ENCODE measurements at places on chromosomes 2 and 18. TPM values are rescaled to one million over a fixed set of nuclear protein-coding genes. Genes with fewer than 3 reads are reported as not detected.

MTCL1 gene
- polyA plus RNA-seq = 33.1 TPM

EVX2 gene
- 0.05 TPM for polyA plus RNA-seq

PPP4R3B gene
- polyA plus RNA-seq = 80.3 TPM

EIF2AK3 gene
- polyA plus RNA-seq = 25.3 TPM

FLACC1 gene
- 2.7 TPM for polyA plus RNA-seq

GRCh38 chr2:157473581-157473980, 29.7 kb upstream of the CYTIP start:
- DNase-seq = no peak

DNA sequence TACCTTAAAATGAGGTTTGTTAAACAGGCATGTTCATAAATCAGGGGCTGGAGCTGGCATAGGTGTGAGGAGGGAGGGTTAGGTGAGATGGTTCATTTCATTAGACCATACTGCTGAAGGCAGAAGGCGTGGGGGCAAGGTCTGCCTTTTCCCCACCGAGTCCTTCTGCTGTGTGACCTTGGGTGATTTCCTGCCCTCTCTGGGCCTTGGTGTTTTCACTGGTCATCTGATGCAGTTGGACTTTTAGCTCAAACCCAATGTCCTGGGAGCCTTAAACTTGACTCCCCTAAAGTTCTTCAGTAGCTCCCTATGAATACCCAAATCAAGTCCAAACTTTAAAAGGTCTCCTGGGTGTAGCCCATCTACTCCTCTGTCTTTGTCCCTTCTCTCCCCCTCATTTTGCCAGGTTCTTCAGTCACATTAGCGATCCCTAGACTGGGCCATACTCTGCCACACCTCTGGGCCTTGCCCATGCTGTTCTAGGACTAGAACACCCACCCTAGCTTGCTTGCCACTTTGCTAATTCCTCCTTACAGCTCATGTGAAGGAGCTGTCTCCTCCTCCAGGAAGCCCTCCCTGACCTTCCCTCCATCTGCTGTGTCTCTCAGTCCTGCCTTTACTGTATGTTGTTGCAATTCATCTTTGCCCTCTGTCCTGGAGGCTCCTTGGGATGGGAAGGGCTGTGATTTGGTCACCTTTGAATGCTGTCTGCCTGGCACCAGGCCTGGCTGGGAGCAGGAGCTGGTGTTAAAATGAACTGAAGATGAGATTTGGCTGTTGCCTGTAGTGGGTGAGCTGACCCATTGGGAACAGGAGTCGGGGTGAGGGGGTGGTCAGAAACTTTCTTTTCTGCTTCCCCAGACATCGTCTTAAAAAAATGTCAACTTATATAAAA, 85.4 kb upstream of the HS6ST1 start:
- DNase-seq = no peak

DNA sequence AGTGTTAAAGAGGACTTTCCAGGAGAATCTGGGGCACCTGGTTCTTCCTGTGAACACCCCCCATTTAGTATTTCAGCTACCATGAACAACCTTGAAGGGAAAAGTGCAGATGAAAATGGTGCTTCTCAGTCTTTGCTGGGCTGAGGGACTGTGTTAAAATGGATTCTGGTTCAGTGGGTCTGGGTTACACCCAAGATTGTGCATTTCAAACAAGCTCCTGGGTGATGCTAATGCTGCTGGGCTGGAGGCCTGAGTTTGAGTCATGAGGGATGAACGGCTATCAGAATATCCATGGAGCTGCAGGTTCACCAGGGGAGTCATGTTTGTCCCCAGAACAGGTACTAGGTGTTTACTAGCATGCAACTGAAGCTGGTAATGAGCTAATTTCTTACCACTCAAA, 24.0 kb downstream of the MRPL44 start:
- DNase-seq = no peak

DNA sequence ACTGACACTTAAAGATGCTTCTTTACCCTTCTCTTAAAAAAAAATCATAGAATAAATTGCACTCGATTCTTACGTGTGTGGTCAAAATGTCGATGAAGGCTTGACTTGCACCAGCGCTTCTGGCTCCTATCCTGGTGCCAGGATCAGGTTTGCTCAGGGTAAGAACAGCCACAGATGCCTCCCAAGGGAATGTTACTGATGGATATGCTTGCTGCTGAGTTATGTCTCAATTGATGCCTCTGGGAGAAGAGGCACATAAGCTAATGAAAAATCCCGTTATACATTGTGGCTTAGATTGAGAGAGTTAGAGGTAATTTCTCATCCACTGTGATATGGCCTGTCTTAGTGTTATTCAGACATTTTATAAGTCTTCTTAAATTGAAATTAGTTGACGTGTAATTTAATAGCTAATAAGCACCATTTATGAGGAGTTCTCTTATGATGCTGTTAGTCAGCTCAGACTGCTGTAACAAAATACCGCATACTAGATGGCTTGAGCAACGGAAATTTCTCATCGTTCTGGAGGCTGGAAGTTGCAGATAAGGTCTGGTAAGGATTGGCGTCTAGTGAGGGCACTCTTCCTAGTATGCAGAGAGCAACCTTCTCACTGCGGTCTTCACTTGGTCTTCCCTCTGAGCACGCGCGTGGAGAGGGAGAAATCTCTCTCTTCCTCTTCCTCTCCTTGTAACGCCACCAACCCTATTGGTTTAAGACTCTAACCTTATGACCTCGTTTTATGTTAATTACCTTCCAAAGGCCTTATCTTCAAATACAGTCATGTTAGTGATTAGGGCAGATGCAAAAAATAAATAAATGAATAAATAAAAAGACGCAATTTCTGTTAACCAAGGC, 116.6 kb upstream of the NOSTRIN start:
- DNase-seq = no peak

Data from left renal cortex interstitium (tissue), 4 donors.